ENCODE measurements at places on chromosomes 16 and 17.

- no peak for DNase-seq
These were observed 979 bp downstream of the ABHD15 start for GRCh38 chr17:29565643-29566472.

- DNase-seq: no peak
These were observed 162.0 kb upstream of the RPH3AL start for GRCh38 chr17:514584-514983.

- no peak for DNase-seq
These were observed 12.6 kb downstream of the UBN1 start for GRCh38 chr16:4859900-4860255.

DNA sequence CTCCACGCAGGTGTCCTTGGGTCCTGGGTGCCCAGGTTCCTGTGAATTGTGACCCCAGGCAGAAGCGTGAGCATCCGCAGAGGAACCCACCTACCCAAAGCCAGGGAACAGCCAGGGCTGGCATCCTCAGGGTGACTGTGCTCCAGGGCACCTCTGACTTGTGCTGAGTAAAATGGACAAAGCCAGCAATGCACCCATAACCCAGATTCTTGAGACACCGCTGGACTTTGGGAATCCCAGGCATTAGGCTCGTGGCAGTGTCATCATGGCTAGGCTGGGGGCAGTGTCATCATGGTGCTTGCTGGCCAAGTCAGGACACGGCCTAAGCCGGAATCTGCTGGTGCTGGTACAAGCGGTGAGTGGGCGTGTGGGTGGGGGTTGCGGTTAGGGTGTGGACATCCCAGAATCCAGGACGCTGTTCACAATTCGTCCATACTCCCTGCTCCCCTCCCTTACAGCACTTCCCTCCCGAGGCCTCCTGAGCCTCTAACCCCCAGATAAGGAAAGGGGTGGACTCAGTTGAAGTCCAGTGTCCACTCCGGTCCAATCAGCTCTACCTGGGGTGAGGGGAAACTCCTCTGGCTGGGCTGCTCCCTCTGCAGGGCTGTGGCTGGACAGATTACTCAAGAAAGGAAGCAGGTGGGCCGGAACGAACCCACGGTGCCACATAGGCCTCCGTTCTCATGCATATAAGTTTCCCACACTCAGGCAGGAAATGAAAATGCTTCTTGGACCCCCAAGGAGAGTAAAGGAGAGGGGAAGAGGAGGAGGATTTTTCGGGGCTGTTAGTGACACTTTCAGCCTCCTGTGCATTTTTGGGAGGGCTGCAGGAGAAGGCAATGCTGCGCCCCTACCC, 138.9 kb downstream of the SEC14L1 start:
- no peak for DNase-seq

DNA sequence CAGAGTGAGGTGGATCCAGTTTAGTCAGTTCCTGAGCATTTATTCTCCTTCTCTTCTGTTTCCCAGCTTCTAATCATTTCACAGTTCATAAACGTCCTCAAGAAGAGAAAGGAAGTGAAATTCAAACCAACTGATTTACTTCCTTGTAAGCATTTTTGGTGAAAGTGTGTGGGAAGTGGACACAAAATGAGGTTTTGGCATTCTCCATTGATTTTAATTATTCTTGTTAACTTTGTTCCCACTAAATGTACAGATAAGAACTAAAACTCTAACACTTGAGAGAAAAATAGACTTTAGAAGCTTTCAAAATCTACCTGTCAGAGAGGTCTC, 42.7 kb upstream of the CORO6 start:
- no peak for DNase-seq

- DNase-seq: no peak
These were observed 7.6 kb upstream of the ARHGAP27 start for GRCh38 chr17:45440161-45440778.

GRCh38 chr17:77892469-77893143, 65.9 kb upstream of the TNRC6C start:
- no peak for DNase-seq

DNA sequence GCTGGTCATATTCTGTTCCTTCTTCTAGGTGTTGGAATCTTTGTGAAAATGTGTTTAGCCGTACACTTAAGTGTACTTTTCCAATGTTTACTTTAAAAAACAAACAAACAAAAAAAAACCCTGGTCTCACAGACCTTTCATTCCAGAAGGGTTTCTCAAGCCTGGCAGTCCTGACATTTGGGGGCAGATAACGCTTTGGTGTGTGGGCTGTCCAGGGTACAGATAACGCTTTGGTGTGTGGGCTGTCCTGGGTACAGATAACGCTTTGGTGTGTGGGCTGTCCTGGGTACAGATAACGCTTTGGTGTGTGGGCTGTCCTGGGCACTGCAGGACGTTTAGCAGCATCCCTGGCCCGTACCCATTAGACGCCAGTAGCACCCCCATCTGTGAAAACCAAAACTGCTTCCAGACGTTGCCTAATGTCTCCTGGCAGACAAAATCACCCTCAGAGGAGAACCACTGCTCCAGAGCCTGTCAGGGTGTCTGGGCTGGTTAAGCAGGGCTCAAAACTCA, 15.2 kb upstream of the FLCN start:
- no peak for DNase-seq

GRCh38 chr17:77867308-77867781, 91.2 kb upstream of the TNRC6C start:
- DNase-seq: no peak

DNA sequence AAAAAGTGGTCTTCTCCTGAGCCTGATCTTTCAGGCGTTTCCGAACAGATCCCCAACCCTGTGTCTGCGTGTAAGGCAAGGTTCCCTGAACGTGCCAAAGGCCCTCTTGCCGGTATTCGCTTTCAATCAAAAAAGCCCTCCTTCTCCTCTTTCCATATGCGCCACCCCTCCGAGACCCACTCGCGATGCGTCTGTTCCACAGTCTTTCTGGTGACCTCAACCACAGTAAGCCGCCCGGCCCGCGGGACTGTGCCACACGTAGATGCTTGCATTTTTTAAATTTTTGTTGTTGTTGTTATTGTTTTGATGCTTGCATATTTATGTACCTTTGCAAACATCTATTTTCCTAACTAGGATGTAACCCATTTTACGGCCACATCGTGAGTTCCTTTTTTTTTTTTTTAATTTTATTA, 607 bp upstream of the PRPSAP1 start:
- no peak for DNase-seq

DNA sequence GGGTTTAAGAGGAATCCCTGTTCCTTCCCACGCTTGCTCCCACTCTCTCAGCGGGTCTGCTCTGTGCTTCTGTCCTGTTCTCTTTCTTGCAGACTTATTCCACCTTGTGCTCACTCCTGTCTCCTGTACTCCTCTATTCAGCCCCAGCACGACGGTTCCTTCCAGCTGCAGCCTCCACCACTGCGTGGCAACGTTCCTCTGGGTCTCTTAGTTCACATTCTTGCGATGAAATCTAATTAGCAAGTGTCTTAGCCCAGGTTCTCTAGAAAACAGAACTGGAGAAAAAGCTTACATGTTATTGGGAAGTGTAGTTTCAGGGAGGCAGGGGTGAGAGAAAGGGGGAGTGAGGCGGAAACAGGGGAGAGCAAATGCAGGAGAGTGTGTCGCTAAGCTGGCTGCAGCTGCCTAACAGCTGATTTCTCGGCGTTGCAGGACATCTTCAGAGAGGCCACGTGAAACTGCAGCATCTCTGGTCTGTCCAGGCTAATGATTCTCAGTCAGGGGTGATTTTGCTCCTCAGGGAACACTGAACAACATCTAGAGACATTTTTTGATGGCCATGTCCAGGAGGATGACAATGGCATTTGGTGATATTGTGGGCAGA, 213.2 kb upstream of the NLRP1 start:
- DNase-seq: no peak

- no peak for DNase-seq
These were observed 12.9 kb downstream of the KNOP1 start for GRCh38 chr16:19705146-19705501.

DNA sequence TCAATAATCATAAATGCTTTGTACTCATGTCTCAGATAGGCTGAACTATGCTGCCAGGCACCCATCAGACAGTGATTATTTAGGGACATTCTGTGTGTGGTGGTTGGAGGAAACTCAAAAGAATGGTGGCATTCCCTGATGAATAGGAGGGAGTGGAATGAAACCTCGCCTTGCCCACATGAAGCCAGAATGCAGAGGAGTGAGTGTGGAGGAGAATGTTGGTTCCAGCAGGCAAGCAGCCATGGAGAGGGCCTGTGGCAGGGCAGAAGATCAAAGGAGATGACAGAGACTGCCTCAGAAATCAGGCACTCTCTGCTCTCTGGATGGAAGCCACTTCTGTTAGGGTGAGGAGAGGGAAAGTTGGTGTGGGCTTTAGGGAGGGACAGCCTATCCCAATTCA, 22.5 kb downstream of the KCTD19 start:
- DNase-seq: no peak

- DNase-seq: no peak
These were observed 43.2 kb upstream of the CCL1 start for GRCh38 chr17:34406226-34406625.

GRCh38 chr17:18977646-18978045, 25.7 kb downstream of the SLC5A10 start:
- no peak for DNase-seq

DNA sequence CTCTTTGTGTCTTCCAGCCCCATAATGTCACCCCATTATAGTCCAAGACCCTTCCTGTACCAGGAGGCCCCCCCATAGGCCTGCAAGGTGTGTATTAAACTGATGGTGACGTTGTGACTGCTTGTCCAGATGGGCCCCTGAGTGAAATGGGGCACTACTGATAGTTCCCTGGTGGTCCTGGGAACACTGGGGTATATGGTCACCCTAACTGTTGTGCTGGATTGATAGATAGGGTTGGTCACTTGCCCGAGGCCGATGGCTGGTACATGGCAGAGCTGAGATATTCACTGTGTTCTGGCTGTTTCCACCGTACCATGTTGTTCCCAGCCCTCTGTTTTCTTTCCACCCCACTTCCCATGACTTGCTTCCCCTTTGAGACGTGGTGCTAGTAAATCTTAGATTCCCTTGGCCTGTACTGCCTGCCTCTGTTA, 4.3 kb downstream of the CNP start:
- no peak for DNase-seq

DNA sequence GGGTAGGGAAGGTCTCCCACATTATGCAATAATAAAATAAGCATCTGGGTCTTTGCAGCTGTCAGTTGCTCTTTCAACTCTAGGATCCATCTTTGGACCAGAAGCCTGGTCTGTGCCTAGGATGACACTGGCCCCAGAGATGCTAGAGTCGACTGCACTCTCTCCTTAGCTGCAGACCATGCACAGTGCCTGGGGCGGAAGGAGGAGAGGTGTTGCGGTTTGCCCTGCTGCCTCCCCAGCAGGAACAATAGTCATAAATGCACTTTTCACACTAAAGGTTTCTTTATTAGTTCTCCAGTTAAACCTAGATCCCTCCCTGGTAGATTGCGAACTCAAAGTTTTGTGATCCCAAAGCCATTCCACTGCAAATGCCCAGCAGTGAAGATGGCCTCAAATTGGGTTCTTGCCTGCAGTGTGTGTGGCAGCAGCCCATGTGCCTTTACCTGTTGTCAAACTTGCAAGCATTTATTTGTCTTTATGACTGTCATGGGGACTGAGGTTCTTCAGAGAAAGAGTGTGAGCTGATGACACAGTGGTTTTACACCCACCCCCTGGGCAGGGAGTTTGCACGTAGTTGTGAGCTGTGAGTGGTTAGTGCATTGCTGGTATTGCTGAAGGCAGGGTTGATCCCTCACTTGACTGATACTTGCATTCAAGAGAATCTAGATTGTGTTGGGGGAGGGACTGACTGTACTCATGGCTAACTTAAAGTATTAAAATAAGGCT, 10.3 kb downstream of the ATXN1L start:
- no peak for DNase-seq

DNA sequence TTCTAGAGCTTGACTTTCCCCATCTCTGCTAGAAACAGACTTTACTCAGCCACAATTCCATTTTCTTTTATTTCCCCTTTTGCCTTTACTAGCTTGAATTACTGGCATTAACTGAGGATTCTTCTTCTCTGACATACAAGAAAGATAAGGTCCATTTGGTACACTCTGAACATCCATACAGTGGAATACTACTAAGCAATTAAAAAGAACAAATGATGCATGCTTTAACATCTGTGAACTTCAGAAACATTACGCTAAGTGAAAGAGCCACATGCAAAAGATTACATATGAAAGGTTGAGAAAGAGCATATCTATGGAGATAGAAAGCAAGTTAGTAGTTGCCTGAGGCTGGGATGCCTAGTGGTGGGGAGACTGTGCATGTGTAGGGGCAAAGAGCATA, 130.9 kb downstream of the PPM1E start:
- DNase-seq: no peak

GRCh38 chr16:89880477-89881367, 7.3 kb downstream of the TCF25 start:
- no peak for DNase-seq

- DNase-seq: no peak
These were observed 27.7 kb upstream of the MYOCD start for GRCh38 chr17:12637745-12638651.

DNA sequence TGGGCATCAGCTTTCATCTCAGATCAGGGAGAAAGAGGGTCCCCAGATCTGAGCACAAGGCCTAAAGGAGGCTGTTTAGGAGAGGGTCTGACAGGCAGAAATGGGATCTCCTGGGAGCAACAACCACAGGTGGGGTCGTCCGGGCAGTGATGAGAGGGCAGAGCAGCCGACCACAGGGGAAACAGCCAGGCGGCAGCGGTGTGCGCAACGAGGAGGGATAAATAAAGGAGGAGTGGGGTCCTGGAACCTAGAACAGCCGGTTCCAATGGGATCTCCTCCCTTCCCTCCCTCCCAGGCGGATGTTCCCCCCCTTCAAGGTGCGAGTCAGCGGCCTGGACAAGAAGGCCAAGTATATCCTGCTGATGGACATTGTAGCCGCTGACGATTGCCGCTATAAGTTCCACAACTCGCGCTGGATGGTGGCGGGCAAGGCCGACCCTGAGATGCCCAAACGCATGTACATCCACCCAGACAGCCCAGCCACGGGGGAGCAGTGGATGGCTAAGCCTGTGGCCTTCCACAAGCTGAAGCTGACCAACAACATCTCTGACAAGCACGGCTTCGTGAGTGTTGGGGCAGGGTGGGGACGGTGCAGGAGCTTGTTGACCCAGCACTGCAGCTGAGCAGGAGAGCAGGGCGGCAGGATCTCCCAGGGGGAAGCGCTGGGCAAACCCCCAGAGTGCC, 1.9 kb downstream of the TBX2 start:
- DNase-seq: no peak

GRCh38 chr17:82457929-82458178, 687 bp upstream of the NARF start:
- no peak for DNase-seq

- DNase-seq: no peak
These were observed 335 bp downstream of the TMEM11 start for GRCh38 chr17:21213638-21214014.

GRCh38 chr17:187130-187529, 5.7 kb upstream of the DOC2B start:
- no peak for DNase-seq

- no peak for DNase-seq
These were observed 2.1 kb downstream of the RPL23 start for GRCh38 chr17:38851434-38851833.
